ENCODE measurements at places on chromosomes 5 and 9.
A peak's percentile ranks its signal among the peaks of the same experiment; 100 is the strongest.

DNA sequence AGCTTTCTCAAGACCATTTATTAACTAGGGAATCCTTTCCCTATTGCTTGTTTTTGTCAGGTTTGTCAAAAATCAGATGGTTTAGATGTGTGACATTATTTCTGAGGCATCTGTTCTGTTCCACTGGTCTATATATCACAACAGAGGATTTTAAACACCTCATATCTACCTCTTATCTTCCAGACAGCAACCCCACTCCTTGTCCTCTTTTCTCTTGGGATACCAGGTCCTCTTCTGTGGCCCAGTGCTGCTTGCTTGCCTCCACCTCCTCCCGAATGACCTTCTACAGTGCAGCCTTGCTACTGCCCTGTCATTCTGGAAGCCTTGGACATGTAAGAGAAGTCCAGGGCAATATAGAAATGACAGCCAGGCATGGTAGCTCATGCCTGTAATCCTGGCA, 30.6 kb upstream of the KLF4 start:
- DNase-seq = no peak

- no peak for DNase-seq
These were observed 9.6 kb upstream of the AKNA start for GRCh38 chr9:114397219-114397847.

DNA sequence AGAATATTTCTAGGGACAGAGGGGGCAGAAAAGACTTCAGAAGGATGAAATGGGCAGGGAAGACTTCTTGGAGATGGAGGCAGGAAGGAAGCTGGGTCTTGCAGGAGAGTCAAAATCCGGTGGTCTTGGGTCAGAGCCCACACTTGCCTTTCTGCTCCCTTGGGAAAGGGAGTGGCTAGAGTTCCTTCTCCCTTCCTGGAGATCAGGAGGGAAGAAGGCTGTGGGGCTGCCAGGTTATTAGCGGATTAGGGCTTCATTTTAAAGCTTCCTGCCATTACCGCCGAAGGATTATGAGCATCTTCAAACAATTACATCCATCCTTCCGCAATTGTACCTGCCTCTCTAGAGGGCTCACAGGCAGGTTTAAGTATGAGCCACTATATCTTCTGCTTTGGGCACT, 19.2 kb upstream of the SYNPO start:
- DNase-seq = no peak

DNA sequence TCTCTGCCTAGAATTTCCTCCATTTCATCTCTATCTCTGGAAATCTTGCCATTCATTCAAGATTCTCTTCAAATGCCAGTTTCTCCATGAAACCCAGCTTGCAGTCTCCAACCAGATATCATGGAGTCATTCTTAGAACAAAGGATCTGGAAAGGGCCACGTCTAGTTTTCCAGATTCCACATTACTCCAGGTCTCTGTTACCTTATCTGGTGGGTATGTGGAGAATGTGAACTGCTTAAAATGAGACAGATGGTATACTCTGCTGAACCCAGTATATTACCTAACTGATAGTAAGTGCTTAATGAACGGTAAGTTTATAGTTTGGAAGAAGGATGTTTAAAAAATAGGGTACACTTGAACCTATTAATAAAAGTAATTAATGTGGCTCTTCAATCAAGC, 52.3 kb upstream of the ZSWIM6 start:
- peak; percentile 42 for DNase-seq

DNA sequence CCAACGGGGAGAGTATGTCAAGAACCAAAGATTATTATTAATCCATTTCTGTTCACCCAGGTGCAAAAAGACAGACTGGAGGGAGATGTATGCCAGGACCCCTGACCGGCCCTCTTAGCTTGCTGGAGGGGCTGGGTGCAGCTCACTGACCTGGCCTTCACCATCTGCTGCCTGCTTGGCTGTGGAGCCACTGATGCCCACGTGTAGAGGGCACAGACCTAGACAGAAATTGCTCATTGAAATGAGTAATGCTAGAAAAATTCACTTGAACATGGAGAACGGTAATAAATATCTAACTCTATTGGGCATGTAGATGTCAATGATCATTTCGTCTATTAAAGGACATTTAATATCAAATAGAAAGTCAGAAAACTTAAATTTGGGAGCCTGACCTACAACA, 58.8 kb upstream of the ERCC6L2 start:
- DNase-seq = no peak

GRCh38 chr9:29548436-29548835, 1975.2 kb upstream of the C9orf72 start:
- peak; percentile 12 for DNase-seq

DNA sequence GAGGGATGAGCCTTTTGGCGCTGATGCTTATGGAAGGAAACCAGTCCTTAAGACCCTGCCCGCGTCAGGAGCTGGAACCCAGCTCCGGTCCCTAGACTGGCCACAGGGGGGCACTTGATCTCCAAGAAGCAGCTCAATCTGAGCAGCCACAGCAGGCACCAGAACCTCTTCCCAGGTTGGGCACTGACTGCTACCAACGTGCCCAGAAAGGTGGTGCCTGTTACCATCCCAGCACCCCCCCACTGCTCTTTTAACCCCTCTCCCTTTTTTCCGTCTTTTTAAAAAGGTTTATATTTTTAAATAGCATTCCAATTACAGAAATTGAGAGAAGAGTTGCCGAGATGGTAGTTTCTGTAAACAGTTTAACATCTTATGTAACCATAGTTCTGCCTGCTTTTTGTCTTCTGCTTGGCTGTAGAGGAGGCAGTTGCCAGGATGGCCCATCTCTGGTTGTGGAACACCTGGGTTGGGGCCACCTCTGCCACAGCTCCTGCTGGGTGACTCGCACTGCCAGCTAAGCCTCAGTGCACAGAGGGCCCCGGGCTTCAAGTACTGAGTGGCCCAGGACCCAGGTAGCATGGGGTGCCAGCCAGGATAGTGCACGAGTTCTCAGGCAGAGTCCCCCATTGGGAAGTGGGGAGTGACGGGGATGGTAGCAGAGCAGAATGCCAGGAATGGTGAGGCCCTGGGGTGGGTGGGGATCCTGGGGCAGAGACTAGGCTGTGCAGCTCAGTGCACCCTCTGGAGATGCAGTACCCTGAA, 62.8 kb downstream of the PFDN1 start:
- DNase-seq = peak; percentile 59

GRCh38 chr9:109092051-109092580, 27.6 kb downstream of the TMEM245 start:
- DNase-seq = no peak

DNA sequence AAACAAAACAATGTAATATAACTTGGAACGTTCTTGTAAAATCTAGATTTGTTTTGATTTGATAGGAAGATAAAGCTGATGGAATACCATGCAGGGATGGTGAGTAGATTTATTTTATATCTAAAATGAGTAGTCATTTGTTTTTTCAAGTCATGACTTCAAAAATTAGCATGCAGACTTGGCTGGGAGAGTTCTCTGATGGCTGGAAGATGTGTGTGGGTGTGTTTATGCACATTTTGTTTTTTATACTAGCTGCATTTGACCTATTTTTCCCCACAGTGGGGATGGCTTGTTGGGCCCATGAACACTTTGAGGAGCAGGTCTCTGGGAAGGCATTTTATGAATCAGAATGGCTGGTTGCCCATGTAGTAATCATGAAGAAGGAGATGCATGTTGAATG, 109.2 kb downstream of the MTRR start:
- DNase-seq = no peak

DNA sequence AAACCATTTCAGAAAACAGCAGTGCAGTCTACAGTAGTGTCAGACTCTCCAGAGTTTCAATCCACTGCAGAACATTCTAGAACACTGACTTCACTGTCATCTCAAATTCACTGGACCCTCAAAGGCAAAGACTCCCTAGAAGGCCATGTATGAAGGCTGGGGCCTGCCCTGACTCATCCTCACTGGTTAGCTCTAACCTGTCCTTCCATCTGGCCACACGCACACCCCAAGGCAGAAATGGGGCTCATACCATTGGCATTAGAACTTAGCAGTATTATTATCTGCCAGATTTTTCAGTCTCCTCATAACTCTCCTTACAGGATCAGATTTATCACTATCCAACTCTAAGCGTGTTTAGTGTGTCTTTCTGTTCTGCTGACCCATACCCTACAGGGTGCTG, 20.4 kb downstream of the S1PR3 start:
- DNase-seq = no peak

GRCh38 chr5:100519075-100519474, 16.1 kb upstream of the FAM174A start:
- no peak for DNase-seq

- peak; percentile 65 for DNase-seq
These were observed 55.7 kb upstream of the SPDL1 start for GRCh38 chr5:169527863-169528262.

DNA sequence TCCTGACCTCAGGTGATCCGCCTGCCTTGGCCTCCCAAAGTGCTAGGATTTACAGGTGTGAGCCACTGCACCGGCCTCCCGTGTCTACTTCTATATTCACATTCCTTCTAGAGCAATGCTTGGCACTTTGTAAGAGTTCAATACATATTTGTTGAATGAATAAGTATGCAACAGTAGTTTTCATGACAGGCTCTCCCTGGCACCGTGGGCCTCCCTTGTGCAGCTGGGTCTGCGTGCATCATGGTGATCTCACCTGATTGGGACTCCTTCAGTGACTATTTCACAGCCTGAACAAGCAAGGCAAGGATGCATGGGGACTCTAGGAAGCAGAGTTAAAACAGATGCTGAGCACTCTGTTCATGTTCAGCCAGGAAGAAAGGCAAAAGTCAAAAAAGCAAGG, 6.8 kb upstream of the ZBTB34 start:
- peak; percentile 59 for DNase-seq

- DNase-seq = peak; percentile 31
These were observed 265.4 kb upstream of the VLDLR start for GRCh38 chr9:2356041-2356790.

- DNase-seq = peak; percentile 33
These were observed 102.0 kb upstream of the DMAC1 start for GRCh38 chr9:7901621-7902020.

GRCh38 chr5:101404531-101404930, 501.4 kb upstream of the ST8SIA4 start:
- DNase-seq = no peak

DNA sequence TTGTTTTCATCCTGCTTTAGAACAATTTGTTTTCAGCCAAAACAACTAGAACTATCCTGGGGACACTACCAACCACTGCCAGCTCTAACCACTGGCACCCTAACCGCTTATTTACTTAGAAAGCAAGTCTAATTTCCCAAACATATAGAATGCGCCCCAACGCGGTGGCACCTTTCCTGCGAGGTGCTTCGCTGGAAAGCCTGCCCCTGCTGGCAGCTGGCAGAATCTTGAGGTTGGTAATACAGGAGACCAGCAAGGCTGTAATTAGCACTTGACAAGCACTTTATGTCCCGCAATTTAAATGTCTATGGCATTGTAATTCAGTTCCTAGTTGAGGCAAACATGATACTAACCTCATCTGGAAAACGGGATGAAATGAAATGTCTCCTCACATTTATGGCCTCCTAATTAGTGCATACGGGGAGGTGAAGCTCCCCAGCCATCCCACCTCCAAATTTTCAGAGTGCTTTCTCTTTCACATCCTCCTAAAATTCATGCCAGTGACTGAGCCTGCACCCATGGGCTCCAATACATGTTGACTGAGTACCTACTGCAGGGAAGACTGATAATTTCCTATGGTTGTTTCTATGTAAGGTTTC, 30.4 kb downstream of the GABBR2 start:
- no peak for DNase-seq

DNA sequence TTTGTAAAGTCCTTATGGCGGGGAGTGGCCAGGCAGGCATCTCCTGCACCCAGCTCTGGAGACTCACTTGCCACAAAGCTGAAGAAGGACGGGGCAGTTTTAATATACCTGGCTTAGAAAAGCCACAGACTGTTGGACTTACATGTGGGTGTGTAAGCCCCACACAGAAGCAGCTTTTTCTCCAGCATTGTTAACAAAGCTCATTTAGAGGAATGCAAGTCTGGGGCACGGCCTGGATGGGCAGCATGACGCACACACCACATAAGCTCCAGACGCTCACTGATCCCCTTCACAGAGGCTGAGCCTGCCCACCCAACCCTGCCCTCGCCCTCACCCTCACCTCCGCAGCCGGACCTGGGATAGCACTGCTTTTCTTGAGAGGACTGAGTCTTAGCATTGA, 58.0 kb upstream of the PDE8B start:
- DNase-seq = no peak

DNA sequence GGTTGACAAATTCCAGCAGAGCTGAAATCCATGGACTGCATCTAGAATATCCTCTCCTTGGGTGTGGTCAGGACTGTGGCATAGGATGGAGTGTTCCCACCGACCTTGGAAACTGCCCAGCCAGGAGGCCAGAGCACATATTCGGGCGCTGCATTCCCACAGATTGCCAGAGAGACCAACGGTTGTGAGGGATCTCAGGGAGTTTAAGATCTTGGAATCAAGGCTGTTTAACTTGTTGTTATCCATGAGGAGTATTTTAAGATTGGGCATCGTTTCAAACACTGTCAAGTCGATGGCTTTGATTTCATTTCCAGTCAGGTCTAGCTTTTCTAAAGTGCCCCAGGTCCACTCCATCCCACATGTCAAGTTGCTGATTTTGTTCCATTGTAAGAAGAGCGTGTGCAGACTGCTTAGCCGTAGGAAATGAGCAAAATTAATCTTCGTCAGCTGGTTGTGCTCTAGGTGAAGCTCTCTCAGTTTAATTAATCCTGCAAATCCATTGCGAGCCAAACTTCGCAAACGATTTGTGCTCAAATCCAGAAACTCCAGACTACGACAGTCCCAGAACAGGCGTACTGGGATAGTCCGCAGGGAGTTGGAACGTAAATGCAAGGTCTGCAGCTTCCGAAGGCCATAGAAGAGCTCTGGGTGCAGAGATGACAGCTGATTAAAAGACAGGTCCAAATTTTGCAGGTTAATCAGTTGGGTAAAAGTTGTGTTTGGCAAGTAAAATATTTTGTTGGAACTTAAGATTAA, 1.5 kb downstream of the LRRTM2 start:
- no peak for DNase-seq

DNA sequence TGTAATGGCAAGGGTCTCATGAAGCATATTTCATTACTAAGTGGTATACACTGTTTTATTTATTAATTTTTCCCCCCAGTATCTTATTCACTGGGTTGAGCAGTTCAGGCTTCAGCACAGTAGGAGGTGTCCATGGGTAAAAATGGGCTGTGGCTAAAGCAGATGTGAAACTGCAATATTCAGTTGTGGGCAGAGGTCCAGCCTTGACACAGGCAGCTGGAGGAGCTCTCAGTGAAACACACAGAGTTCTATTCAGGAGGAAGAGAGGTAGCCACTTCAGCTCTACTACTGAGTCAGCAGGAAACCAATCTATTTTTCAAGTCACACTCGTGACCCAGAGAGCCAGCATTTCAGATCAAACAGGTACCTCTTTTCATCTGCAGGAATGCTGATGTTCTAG, 418.3 kb downstream of the CDH10 start:
- DNase-seq = peak; percentile 12

DNA sequence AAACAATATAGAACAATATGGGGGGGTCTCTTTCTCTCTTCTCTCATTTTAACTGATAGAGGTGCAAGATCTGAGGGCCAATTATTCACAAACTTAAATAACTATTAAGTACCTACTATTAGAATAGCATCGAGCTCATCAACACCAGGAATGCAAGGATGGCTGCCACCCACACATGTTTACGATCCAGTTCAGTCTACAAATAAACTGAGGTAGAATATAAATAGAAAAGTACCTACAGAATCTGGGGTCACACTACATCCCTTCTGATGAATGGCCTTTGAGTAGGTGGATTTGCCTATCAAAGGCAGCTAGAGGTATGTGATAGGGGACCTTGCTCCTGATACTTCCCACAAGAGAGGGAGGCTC, 91.8 kb upstream of the ZNF366 start:
- DNase-seq = no peak

Data from fibroblast of skin of right biceps (primary cell).